Stimulated activated CD4-positive, alpha-beta T cell treated with anti-CD3 and anti-CD28 coated beads, TNF-alpha, amount 100 ng/mL, for 1 hour (primary cell): ENCODE measurements at places on chromosomes 3 and 15.

- DNase-seq, result no peak
These were observed 11.1 kb downstream of the TMEM62 start for GRCh38 chr15:43144512-43144911.

DNA sequence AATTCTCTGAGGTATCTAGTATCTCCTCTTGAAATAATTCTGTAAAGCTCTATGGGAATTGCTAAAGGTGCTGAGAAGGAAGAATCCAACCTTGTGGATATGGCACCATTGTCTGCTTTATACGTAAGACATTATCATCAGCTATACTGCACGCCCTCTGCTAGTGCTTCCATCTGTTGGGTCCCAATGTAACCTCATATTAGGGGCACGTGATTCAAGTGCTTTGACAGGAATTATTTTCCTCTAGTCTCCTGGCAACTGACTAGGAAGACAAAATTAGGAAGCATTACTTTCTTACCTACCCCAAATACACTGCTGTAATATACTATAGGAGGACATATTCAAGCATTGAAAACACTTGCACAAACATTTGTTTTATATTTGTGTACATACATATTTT is 24.0 kb downstream of the COPS2 start:
- no peak for DNase-seq

DNA sequence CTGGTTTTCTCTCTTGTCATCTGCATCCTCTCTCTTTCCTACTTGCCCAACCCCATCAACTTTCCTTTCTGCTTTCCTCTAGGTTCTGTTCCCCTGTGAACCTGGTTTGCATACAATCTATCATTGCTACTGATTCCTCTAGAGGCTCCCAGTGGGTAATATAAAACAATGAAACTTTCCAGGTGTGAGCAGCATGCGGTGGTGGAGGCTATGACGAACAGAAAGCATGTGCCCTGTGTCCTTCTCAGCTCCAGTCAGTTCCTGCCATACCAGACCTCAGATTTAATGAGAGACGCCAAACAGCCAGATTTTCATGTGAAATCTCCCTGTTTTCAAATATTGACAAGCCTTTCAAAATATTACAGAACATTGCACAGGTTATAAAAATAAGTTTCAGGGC is 3.5 kb upstream of the ACAP2 start:
- DNase-seq, result no peak

GRCh38 chr3:29949131-29949530 is 657.3 kb upstream of the TGFBR2 start:
- no peak for DNase-seq

DNA sequence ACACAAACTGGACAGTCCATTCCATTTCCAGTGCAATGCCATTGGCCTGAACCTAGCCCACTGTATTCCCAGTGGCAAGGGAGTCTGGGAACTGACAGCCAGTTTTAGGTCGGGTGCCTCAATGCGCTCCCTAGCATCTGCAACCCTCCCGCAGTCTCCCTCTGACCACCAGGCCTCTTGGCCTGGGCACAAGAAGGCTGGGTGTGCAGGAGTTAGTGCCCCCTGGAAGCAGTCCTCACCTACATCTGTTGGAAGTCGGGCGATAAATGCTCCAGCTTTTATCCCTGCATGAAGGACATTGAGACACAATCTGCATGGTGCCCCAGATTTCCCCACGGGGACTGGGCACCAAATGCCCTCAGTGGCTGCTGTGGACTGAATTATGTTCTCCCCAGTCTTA is 12.7 kb downstream of the C3orf22 start:
- no peak for DNase-seq

GRCh38 chr15:96353930-96354730 is 23.6 kb downstream of the NR2F2 start:
- no peak for DNase-seq
